ENCODE measurements at places on chromosomes 11 and 22.

GRCh38 chr11:207863-208180, 314 bp downstream of the RIC8A start:
- DNase-seq: no peak

- DNase-seq: no peak
Measured at GRCh38 chr11:3920148-3920852, 64.8 kb downstream of the STIM1 start.

DNA sequence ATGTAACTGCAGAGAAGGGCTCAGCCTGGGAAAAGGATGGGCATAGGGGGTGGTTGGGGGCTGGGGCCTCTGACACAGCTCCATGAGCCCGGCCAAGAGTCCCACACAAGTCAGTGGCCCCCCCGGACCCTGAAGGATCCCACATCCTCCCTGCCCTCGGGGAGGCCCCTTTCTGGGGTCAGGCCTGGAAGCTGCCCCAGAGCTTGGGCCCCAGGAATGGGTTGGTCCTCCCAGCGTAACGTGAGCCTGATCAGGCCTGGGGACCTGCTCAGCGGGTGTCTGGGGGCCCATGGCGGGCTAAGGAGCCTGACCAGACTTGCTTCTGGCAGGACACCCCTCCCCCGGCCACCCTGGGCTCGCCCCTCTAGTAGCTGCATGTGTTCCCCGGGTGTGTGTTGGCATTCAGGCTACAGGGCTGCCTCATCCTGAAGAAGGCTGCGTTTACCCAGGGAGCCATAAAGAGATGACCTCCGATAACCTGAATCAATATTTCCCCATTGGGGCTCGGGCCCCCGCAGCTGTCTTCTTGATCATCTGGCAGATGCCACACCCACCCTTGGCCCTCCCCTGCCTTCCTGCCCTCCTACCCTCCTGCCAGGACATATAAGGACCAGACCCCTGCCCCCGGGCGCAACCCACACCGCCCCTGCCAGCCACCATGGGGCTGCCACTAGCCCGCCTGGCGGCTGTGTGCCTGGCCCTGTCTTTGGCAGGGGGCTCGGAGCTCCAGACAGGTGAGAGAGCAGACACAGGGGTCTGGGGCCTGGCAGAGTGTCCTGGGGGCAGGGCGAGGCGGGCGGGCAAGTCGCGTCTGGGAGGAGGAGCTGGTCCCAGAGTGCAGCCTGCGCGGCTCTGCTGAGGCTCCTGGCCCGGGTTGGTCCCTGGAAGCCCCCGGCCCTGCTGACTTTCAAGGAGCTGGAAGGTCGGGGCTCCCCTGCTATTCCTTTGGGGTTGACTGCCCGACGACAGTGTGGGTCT, at the start of gene MUC2:
MUC2 (plus strand) TSS at position 631 of the 978 bp plus-strand sequence.
- DNase-seq: no peak

GRCh38 chr11:33716243-33716642, 15.6 kb upstream of the C11orf91 start:
- no peak for DNase-seq

DNA sequence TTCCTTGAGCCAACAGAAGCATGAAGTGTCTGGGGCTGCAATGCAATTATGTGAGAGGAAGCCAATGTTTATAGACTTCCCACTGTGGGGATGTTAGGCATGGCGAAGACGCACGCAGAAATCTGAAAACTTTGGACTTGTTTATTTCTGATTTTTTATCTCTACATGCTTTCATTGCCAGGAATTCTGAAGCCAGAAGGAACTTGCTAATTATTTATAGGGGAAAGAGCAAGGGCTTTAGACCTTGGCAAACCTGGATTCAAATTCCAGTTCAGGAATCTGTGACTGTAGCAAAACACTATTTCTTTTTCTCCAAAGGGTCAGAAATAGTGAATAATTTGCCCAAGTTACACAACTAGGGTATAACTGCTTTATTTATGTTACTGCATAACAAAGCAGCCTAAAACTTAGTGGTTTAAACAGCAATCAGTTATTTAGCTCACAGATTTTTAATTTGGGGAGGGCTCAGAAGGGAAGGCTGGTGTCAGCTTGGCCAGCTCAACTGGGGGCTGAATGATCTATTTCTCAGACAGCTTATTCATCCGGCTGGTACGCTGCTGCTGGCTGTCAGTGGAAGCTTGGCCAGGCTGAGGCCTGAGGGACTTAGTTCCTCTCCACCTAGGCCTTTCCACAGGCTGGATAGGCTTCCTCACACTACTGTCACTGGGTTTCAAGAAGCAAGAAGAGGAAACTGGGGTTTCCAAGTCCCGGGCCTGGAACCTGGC, 1.9 kb upstream of the OR6Q1 start:
- DNase-seq: no peak

GRCh38 chr11:61555051-61555969, 25.6 kb downstream of the SYT7 start:
- no peak for DNase-seq

DNA sequence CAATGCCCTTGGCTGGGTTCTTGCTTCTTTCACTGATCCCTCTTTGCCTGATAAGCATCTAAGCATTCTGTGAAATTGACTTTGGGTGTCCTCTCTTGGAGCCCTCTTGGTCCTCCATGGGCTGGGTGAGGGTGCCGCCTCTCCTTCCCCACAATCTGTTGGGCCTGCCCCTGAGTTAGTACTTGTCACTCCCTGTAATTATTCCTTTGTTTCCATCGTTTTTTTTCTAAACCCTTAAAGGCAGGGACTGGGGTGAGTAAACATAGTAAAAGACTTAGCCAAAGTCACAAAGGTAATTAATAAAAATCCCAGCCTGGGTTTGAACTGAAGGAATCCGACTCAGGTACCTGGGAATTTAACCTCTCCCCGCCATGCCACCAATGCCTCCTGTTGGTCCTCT, 188.1 kb downstream of the MYO18B start:
- no peak for DNase-seq

- DNase-seq: no peak
Measured at GRCh38 chr22:48586799-48587185, 1240.9 kb downstream of the BRD1 start.

- peak; percentile 95 for DNase-seq
Measured at GRCh38 chr22:35914665-35915476, 113.8 kb downstream of the RBFOX2 start.

GRCh38 chr11:93861808-93862207, 11.4 kb upstream of the VSTM5 start:
- no peak for DNase-seq

GRCh38 chr11:126048197-126048596, 14.5 kb downstream of the CDON start:
- DNase-seq: no peak

- no peak for DNase-seq
Measured at GRCh38 chr11:114233755-114234154, 62.4 kb upstream of the NNMT start.

DNA sequence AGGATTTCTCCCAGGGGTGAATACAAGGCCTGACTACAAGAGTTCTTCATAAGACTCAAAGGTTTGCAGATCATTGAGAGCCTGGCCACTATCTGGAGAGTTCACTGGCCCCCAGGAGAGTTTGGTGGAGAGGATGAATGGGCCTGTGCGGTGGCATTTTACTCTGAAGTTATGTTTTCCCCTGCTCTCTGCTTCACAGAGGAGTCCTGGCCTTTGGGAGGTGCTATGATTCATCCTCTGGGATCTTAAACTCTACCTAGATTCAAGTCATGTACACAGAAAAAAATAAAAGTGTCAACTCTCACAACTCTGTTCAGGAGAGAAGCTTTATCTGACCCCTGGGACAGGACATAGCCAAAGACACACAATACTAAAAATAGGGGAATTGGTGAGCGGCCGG, 159.1 kb upstream of the CARD18 start:
- no peak for DNase-seq

DNA sequence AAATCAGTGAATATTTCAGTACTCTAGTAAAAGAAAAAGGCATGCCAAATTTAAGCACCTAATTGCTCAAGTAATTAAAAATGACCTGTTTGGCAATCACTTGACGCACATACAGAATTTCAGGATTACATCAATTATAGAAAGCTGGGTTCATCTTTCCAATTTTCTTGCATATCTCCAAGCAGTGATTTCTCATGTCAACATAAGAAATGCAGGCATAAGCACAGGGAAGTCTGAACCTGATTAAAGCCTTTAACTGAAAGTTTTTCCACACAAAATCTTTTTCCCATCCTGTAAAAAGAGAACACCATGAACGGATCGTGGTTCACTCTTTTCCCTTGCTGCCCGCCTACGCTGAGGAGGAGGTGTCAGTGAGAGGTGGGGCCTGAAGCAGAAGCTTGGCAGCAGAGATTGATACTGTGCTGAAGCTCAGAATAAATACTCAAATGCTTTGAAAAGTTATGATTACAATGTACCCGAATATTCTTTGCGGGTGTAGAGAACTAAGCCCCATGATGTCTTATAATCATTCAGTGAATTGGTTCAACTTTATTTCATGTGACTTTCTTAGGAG, 704.1 kb upstream of the CCDC90B start:
- DNase-seq: no peak

DNA sequence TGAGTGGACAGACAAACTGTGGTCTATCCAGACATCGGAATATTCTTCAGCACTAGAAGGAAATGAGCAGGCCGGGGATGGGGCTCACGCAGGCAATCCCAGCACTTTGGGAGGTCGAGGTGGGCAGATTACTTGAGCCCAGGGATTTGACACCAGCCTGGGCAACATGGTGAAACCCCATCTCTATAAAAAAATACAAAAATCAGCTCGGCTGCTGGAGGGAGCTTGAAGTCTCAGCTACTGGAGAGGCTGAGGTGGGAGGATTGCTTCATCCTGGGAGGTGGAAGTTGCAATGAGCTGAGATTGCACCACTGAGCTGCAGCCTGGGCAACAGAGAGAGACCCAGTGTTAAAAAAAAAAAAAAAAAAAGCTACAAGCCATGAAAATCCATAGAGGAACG, 8.0 kb upstream of the CTSD start:
- DNase-seq: no peak

DNA sequence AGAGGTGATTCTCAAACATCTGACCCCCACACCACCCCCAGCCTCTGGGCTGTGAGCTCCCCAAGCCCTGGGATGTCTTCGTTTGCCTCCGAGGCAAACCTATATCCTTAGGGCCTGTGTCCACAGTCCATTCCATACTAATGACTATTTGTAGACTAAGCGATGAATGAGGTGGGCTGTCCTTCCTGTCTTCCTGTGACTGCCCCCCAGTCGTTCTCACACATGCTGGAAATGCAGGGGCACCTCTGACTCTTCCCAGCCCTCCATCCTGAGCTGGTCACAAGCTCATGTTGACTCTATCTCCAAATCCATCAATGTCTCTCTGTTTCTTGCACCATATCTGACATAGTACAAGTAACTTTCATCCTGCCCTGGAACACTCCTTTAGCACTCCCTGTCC, 4.8 kb downstream of the ATG16L2 start:
- no peak for DNase-seq

GRCh38 chr11:118658429-118659313, 20.8 kb downstream of the TREH start:
- DNase-seq: no peak

GRCh38 chr11:125075900-125076317, 12.8 kb downstream of the SLC37A2 start:
- DNase-seq: no peak

DNA sequence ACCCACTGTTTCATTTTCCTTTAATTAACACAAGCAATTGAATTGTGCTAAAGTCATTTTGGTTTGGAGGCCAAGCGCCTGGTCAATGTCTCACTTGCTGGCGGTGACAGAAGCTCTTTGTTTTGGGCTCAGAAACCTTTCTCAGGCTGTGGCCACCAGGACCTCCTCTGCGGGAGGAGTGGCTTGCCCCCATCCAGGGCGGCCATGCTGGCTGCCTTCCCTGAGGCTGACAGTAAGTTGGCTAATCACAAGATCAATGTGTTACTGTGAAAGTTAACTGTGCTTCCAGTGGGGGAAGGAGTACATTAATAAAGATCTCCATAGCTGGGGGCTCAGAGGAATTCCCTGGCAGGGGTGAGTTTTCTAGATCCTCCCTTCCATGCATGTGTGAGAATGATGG, 1074.5 kb downstream of the NTM start:
- DNase-seq: no peak

- DNase-seq: no peak
Measured at GRCh38 chr11:34348096-34348495, 9.7 kb downstream of the ABTB2 start.

- DNase-seq: no peak
Measured at GRCh38 chr11:120211522-120212258, 858 bp downstream of the OAF start.

DNA sequence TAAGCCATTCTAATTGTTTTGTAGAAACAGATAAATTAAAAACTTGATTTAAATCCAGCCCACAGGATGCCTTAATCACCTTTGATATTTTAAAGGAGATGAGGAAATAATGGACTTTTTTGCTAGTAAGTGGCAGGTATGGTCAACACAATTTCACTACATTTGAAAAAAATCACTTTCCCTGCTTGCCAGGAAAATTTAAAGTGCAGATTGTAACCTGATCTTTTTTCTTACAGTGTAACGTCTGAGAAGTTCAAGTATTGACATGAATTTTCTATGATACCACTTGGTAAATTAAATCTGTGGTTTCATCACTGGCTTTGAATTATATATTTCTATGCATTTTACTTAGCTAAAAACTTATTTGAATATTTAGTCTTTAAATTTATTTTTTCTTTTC, 65.3 kb downstream of the ARHGEF12 start:
- DNase-seq: no peak

All from iPS DF 19.7 (cell line).